Stimulated activated memory B cell treated with anti-CD40 and anti-IgM and Interleukin-4, amounts not matched to agents 10 μg/mL and 1 μg/mL and 100 μg/mL, for 72 hours (primary cell): ENCODE measurements at places on chromosomes 11 and 22.

- H3K4me3 ChIP-seq: no peak overlapping the region
- H3K27ac ChIP-seq: no peak overlapping the region
- no peaks in the 10 kb centered on the region for H3K27me3 ChIP-seq
- no peak for ATAC-seq
- H3K4me1 ChIP-seq: peaks cover 8% of the 10 kb centered on the region
Measured at GRCh38 chr22:31441652-31442051, 42.2 kb downstream of the DRG1 start.

DNA sequence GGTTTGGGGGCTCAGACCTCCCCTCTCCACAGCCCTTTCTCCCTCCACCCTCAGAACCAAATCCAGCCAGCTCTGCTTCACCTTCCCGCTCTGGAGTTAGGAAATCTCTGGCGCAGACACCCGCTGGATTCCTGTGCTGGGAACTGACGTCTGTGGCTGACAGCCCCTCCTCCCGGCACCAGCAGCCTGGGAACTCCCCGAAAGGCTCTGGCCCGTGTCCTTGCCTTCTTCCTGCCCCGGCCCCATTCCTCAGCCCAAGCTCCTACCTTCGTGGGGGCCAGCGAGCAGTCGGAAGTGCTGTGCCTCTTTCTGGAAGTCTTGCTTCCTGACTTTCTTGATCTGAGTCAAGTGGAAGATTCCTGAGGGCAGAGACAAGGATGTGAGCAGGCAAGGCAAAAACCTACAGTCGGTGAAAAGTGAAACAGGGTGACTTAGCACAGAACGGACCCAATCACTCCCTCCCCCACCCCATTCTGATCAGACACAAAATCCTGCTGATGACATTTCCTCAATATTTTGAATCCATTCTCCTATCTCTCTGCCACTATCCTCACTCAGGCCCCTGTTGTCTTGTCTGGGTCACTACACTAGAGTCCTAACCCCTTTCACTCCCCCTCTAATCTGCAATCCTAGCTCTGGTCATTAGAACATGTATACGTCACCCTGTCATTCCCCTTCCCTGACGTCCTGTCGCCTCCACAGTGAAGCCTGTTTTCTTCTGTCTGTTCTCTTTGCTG, 34.1 kb downstream of the CHRDL2 start:
- H3K27ac ChIP-seq: no peak overlapping the region
- H3K27me3 ChIP-seq: peaks cover 41% of the 10 kb centered on the region
- peaks cover 9% of the 10 kb centered on the region for H3K4me1 ChIP-seq
- H3K4me3 ChIP-seq: peak overlapping the region; percentile 42
- ATAC-seq: no peak

GRCh38 chr11:15229069-15229468, 114.3 kb downstream of the INSC start:
- H3K4me3 ChIP-seq: no peak overlapping the region
- H3K27ac ChIP-seq: no peak overlapping the region
- H3K36me3 ChIP-seq: no peaks in the 10 kb centered on the region
- ATAC-seq: no peak
- peaks cover 10% of the 10 kb centered on the region for H3K4me1 ChIP-seq

DNA sequence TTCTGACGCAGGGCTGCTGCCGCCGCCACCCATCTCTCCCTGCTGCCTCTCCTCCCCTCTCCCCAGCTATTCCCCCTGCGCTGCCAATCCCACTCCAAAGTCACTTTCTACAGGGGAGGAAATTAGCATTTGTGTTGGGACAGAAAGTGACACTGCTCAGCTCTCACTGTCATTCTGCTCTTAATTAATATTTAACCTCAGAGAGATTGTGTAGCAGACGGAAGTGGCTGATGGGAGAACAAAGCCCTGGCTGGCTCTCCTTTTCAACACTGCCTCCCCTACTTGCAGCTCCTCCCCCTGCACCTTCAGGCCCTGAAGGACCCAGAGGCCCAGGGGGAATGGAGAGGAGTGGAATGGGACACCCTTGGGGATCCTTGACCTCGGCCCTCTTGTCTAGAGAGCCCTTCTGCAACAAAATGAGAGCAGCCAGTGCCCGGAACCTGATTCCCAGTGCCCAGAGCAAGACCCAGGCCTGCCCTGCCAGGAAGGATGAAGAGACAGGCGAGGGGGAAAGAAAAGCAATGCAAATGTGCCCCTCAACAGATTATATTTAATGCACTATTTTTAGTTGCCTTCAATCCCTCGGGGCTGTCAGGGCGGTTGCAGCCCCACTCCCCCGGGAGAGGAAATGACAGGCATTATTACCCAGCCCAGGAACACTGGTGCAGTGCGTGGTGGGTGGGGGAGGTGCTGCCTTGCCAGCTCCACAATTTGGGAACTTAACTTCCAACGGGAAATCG, 14.6 kb upstream of the NRGN start:
- H3K4me1 ChIP-seq: peaks cover 30% of the 10 kb centered on the region
- peaks cover 54% of the 10 kb centered on the region for H3K27me3 ChIP-seq
- ATAC-seq: peak; percentile 58

DNA sequence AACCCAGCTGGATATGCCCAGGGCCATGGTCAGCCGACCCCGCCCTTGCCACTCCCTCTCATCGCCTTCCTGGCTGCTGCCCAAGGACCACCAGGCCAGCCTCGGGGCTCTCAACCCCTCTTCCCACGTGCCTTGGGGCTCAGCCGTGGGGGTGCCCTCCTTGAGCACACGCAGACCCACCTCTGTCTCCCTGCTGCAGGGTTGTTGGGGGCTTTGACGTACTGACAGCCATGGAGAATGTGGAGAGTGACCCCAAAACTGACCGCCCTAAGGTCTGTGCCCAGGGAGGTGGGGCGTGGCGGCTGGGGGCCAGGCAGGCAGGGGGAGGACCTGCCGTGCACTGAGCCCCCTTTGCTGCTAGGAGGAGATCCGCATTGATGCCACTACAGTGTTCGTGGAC, 28.6 kb downstream of the PPIL2 start:
- no peak overlapping the region for H3K4me3 ChIP-seq
- ATAC-seq: no peak
- H3K4me1 ChIP-seq: peaks cover 18% of the 10 kb centered on the region
- H3K36me3 ChIP-seq: peaks cover 58% of the 10 kb centered on the region
- H3K27ac ChIP-seq: no peak overlapping the region
- no peaks in the 10 kb centered on the region for H3K27me3 ChIP-seq

- no peak overlapping the region for H3K4me3 ChIP-seq
- H3K27ac ChIP-seq: no peak overlapping the region
- H3K27me3 ChIP-seq: peaks cover 92% of the 10 kb centered on the region
- H3K4me1 ChIP-seq: no peaks in the 10 kb centered on the region
- H3K36me3 ChIP-seq: no peaks in the 10 kb centered on the region
Measured at GRCh38 chr11:61569701-61570100, 11.2 kb downstream of the SYT7 start.

- no peaks in the 10 kb centered on the region for H3K36me3 ChIP-seq
- H3K27me3 ChIP-seq: no peaks in the 10 kb centered on the region
- H3K4me3 ChIP-seq: no peak overlapping the region
- no peak overlapping the region for H3K27ac ChIP-seq
- ATAC-seq: no peak
Measured at GRCh38 chr22:44839061-44839460, 86.7 kb downstream of the ARHGAP8 start.

DNA sequence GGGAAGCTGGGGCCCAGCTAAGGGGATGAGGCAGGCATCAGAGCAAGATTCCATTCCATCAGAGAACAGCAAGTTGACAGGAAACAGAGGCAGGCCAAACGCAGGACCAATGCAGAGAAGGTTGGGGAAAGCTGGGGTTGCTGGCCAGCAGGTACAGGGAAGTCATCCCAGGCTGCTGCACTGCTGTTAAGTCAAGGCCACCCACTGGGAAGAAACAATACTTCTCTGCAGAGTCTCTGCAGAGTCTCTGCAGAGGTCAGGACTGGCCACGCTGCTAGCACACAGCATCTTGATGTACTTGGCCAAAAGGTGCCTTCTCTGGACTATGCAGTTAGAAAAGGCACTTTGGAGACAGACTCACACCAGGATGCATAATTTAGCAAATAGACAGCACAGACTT, 68.5 kb upstream of the CSNK2A3 start:
- peaks cover 9% of the 10 kb centered on the region for H3K27me3 ChIP-seq
- H3K4me1 ChIP-seq: peaks cover 6% of the 10 kb centered on the region
- no peak overlapping the region for H3K27ac ChIP-seq
- no peak for ATAC-seq

DNA sequence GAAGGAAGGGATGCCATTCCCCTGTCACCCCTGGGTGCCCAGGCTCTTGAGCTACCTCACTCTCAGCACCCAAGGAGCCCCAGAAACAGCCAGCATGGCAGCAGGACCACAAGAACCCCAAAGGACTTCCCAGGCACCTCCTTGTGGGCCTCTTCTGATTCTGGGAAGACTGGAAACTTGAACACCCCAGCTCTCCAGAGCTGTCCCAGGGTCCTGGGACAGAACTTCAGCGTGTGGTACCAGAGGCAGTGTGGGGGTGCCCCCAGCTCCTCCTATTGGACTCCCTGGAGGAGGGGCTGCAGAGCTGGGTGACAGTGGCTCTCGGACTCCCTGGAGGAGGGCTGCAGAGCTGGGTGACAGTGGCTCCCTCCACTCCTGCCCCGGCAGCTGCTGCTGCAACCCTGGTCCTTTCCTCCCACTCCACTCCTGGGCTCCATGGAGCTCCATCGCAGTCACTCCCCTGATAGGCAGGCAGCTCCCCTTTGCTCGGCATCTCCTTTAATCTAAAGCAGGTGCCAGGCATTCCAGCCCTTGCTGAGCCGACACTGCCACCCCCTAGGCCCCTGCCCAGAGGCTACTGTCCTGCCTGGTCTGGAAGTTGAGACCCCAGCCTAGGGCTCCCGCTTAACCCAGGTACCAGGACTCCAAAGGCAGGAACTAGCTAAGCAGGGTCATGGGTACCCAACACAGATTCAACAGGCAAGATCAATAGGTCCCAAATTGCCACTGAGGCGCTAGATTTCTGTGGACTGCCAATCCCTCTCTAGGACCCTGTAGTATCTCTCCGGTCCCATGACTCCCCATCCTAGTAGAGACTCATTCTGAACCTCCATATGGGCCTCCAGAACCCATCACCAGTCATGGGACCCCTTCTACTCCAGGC, 2.7 kb downstream of the BCL9L start:
- H3K27me3 ChIP-seq: no peaks in the 10 kb centered on the region
- peak overlapping the region; percentile 91 for H3K27ac ChIP-seq
- no peak for ATAC-seq
- H3K4me3 ChIP-seq: peak overlapping the region; percentile 86
- H3K4me1 ChIP-seq: peaks cover 82% of the 10 kb centered on the region

DNA sequence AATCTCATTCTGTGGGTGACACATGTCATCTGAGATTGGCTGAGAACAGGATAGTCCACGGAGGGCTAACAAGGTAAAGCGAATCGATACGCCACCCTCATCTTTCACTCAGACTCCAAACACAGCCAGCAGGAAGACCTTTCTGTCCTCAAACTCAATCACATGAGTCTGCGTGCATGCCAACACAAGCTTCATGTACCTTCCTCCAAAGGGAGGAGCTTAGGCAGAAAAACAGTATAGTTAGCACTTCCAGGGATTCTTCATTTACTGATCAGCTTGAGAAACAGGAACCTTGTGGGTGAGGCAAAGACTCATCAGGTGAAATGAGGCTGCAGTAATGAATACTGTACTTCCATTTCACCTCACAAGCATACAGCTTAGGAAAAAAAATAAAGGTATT, 767.1 kb upstream of the API5 start:
- H3K4me1 ChIP-seq: no peaks in the 10 kb centered on the region
- no peak for ATAC-seq
- H3K27me3 ChIP-seq: no peaks in the 10 kb centered on the region
- H3K36me3 ChIP-seq: no peaks in the 10 kb centered on the region
- H3K27ac ChIP-seq: no peak overlapping the region

DNA sequence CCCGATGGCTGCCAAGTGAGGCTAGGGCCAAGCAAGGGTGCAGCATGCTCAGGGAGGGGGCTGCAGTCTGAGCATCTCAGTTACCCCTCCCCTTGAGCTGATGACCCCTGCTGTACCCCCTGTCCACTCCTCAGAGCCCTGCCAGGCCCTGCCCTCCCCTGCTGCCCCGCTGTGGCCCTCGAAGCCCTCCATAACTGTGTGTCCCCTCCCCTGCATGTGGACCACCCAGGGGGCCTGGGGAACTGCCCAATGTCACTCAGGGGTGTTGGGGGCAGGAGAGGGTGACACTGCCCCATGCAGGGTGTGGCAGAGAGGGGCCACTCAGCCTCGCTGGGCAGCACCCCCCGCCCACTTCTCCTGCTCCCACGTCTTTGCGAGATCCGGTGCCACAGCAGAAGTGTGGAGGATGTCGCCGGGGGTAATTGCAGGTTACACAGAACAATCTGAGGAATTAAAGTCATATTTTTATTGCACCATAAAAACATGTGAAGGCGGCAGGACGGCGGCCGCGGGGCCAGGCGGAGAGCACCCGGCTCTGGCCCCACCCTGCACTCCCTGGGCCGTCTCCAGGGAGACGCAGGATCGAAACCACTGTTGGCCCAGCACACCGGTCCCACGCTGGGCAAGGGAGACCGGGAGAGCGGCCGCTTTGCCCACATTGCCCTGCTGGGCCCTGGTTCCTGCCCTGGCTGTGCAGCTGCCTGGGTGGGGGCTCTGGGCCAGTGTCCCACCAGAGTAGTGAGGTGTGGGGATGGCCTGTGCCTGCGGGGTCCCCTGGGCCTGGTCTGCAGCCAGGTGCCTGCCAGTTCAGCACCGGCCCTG, 18.7 kb upstream of the GNB1L start:
- no peak for ATAC-seq
- no peaks in the 10 kb centered on the region for H3K36me3 ChIP-seq
- no peaks in the 10 kb centered on the region for H3K4me1 ChIP-seq

- H3K27me3 ChIP-seq: peaks cover 43% of the 10 kb centered on the region
- peaks cover 18% of the 10 kb centered on the region for H3K4me1 ChIP-seq
- ATAC-seq: no peak
- H3K27ac ChIP-seq: no peak overlapping the region
Measured at GRCh38 chr22:44458044-44459020, 39.7 kb downstream of the RTL6 start.

- H3K27me3 ChIP-seq: no peaks in the 10 kb centered on the region
- H3K4me1 ChIP-seq: peaks cover 8% of the 10 kb centered on the region
- H3K4me3 ChIP-seq: no peak overlapping the region
- H3K27ac ChIP-seq: no peak overlapping the region
Measured at GRCh38 chr22:30335236-30335635, 8.5 kb upstream of the TBC1D10A start.

GRCh38 chr22:37636186-37636948, 3.1 kb upstream of the SH3BP1 start:
- ATAC-seq: no peak
- peaks cover 89% of the 10 kb centered on the region for H3K4me1 ChIP-seq
